ENCODE measurements at places on chromosomes 5 and 9. TPM values are rescaled to one million over a fixed set of nuclear protein-coding genes. Genes with fewer than 3 reads are reported as not detected.

DNA sequence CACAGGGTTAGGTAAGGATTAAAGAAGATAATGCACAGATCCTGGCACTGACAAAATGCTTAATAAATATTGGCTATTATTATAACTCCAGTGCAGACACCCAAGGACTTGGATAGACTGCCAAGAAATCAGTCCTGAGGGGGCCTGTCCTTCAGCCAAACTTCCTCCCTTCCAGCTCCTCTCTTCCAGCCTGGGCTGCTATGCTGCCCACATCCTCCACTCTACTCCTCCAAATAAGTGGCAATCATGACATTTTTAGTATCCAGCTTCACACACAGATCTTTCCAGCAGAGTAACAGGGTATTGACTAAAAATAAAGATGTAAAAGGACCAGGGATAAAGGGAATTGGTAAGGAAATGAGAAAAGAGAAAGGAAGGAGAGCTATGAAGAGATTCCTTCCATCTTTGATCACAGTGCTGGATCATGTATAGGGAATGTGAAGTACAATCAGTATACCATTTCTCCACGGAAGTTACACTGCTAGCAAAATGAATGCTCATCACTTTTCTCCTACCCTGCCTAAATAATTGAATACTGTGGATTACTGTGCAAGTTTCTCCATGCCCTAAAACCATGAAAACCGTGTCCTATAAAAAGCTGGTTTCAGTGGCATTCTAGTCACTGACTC lies 136.0 kb upstream of the OSMR start:
- DNase-seq, result no peak

DNA sequence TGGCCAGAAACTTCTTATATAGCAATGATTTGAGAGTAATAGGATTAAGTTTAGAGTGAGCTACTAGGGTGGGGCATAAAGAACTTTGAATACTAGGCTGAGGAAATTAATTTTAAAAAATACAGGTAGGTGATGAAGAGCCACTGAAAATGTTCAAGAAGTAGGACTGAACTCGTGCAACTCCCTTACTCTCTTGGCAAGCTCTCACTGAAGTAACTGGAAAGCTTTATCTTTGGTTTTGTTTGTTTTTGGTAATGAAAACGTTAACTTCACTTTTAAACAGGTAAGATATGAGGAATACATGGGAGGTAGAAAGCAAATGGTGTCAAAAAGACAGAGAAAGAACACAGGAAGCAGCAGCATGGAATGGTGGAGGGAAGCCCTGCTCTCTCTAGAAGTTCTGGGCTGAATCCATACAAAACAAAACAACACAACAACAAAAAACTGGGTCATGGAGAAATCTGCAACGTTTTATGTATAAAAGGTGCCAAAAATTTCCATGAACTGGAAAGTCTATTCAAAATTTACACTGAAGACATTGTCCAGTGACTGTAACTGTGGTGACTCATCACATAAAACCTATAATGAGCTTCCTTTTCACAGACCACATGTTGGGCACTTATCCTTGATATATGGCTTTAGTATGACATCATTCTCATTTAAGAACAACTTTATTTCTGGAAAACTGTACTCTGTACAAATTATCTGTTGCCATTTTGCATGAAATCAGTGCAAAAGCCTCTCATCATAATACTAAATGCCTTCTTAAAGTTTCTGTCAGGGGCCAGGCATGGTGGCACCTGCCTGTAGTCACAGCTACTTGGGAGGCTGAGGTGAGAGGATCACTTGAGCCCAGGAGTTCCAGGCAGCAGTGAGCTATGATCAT lies 91.2 kb upstream of the CHD1 start:
- DNase-seq, result peak; percentile 61

- DNase-seq, result no peak
These were observed 98.4 kb downstream of the MAPKAP1 start for GRCh38 chr9:125608489-125609224.

- no peak for DNase-seq
These were observed 66.7 kb downstream of the PCDH1 start for GRCh38 chr5:141811287-141812155.

GRCh38 chr9:129566563-129567266 lies 54.2 kb downstream of the C9orf50 start:
- no peak for DNase-seq

GRCh38 chr9:135218331-135219225 lies 131.1 kb downstream of the OLFM1 start:
- no peak for DNase-seq

DNA sequence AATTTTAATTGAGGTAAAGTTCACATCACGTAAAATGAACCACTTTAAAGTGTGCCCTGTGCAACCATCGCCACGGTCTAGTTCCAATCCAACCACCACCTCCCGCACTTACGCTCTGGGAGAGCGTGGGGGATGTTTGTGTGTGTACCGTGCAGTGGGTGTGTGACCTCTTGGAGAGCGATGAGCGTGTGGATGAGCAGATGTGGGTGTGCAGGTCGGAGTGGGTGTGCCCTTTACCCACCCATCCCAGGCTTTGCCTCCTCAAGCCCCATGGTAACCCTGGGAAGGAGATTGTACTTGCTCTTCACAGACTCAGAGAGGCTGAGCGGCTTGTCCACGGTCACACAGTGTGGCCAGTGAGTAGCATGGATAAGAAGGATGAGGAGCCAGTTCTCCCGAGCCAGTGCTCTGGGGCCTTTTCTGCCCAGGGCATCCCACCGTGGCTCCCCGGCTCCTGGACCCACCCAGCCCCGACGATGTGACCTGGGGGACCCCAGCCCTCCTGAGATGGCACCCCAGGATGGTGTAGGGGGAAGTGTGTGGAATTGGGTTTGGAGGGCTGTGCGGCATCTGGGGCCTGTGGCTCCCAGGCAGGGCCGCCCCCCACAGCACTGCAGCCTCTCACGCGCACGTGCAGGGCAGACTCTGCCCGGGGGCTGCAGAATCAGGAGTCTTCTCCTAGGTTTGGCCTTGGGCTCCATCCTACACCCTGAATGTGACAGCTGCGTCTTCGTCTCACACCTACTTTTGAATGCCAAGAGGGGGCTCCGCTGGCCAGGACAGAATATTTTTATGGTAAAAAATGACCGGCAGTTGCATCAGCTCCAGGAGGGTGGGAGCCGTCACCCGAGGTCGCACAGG lies 13.6 kb downstream of the LHX3 start:
- no peak for DNase-seq

DNA sequence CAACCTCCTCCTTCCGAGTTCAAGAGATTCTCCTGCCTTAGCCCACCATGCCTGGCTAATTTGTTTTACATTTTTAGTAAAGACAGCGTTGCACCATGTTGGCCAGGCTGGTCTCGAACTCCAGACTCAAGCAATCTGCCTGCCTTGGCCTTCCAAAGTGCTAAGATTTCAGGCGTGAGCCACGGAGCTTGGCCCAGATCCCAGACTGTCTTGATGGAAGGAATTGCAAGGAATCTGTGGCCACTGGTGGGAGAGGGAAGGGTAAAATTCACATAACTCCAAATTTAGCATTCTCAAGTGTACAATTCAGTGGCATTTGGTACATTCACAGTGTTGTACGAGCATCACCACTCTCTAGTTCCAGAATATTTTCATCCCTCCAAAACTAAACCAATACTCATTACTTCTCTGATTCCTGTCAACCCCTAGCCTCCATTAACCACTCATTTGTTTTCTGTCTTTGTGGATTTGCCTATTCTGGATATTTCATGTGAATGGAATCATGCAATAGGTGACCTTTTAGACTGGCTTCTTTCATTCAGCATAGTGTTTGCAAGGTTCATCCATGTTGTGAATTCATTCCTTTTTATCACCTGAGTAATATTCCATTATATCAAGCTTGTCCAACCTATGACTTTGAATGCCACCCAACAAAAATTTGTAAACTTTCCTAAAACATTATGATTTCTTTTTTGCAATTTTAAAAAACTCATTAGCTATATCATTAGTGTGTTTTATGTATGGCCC lies 8.9 kb upstream of the MYO10 start:
- no peak for DNase-seq

DNA sequence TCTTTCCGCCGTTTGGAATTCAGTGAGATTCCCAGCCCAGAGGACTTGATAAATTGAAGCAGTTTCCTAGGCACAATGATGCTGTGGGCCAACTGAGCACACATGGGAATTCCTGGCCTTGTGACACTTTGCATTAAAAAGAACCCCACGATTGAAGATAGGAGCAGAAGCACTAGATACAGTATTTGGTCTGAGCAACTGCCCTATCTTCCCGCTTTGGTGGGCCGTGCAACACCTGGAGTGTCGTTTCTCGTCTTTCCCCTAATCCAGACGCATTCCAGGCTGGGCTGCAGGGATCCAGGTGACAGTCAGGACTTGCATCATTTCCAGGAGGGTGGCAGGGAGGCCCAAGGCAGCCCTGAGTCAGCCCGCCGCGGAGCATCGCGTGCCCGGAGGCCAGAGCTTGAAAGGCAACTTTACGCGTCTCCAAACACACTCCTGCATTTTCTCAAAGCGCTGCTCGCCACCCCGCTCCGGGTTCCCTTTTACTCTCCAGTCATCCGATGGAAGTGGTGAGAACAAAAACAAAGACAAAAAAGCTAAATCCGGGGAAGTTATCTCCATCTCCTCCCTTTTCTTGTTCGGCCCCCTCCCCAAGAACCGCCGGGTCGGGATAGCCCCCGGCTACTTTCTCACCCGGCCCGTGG lies 753 bp upstream of the STC2 start:
- no peak for DNase-seq

- DNase-seq, result no peak
These were observed 12.4 kb downstream of the CCDC112 start for GRCh38 chr5:115284021-115284420.

DNA sequence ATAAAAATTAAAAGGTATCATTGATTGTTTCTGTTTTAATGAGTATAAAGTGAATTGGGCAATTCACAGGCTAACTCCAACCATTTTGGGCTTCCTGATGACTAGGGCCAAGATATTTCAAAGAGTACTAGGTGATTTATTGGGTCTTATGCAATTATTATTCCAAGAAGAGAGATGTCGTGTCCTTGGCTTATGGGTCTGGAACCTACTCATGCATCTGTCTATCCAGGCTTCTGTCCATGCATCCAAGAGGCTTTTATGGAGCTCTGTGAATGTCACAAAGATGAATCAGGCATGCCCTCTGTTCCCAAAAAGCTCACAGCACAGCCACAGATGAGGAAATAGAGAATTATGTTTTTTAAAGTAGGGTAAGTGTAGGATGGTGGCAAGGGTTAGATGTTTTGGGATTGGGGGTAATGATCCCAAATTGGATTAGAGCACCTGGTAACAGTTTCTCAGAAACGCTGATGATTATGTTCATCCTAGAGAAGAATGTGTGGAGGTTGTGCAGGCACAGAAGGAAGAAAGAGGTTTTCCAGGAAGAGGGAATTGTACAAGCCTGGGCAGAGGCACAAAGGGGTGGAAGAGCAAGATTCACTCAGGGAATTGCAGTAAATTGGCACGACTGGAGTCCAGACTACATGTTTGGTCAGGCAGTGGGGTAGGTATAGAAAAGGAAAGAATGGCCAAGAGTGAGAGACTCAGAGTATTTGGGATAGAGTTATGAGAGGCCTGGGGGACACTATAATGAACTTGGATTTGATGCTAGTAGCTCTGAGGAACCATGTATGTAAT lies 83.0 kb upstream of the TNC start:
- no peak for DNase-seq

DNA sequence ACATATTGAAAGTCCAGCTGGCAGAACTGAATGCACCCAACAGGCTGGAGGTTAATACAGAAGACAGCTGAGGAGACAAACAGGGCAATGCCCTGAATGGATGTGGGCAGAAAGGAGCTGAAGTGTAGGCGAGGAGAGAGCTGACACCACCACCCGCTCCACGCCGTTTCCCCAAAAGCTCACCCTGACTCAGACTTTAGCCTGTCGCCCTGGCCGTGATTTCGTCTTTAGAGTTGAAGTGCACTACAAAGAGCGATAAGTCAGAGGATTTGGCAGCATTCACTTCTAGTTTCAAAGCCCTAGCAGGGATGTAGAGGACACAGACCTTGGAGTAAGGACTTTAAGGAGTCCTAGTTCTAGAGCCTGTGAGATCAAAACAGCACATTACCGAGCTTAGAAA lies 2.2 kb upstream of the ERAP1 start:
- DNase-seq, result no peak

ENHO gene
- 7.2 TPM for total RNA-seq

SERF1A gene
- total RNA-seq, result 5.1 TPM

TAF11L5 gene
- total RNA-seq, result not detected

ANKRD34B gene
- total RNA-seq, result 0.10 TPM

NUTM2G gene
- not detected for total RNA-seq

FIBCD1 gene
- total RNA-seq, result 16.3 TPM
